ENCODE measurements at places on chromosomes 3 and 15.

GRCh38 chr15:41001524-41002214 lies 48.4 kb downstream of the CHAC1 start:
- no peak for DNase-seq

- no peak for DNase-seq
Measured at GRCh38 chr3:61812085-61812484, 250.7 kb downstream of the PTPRG start.

GRCh38 chr3:71050538-71051258 lies 532.8 kb downstream of the FOXP1 start:
- no peak for DNase-seq

- no peak for DNase-seq
Measured at GRCh38 chr15:73748730-73749129, 4.4 kb downstream of the INSYN1 start.

GRCh38 chr3:177578488-177578887 lies 381.2 kb upstream of the TBL1XR1 start:
- no peak for DNase-seq

DNA sequence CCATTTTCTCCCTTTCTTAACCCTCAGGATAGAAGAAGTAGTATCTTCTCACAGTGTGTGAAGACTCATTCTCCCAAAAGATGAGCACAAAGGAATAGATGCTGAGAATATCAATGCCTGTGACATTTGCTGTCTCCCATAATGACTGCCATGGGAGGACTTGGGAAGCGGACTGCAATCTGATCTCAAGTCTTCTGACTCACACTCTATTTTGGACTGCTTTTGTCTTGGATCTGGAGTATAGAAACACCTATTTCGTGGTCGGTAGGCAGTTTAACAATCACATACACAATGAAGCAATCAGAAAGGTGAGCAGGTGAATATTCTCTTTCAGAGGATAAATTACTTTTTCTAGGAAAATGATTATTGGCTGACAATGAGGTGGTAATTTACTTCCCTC lies 852.0 kb downstream of the FHIT start:
- no peak for DNase-seq

DNA sequence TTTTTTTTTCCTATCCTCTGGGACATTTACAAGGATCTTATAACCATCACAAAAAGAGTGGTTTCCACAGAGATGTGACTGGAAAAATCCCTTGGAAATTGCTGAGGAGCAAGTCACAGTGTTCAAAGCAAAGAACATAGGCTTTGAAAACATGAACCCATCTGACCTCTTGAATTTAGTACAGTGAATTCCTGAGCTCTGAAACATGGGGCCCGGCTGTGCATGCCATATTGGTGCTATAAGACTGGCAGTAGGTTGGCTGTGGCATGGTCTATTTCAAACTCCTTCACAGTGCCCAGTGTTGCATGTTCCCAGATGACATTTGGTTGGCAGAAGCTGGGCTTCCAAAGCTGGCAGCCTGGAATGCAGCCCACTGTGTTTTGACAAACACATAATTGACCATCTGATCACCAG lies 202.2 kb downstream of the TIGIT start:
- DNase-seq, result no peak

GRCh38 chr3:106421909-106422308 lies 553.1 kb upstream of the CBLB start:
- no peak for DNase-seq

- no peak for DNase-seq
Measured at GRCh38 chr3:129867506-129868124, 25.9 kb downstream of the TMCC1 start.

All from hippocampal formation (tissue), 2 donors.